ENCODE measurements at places on chromosomes 4 and X.

DNA sequence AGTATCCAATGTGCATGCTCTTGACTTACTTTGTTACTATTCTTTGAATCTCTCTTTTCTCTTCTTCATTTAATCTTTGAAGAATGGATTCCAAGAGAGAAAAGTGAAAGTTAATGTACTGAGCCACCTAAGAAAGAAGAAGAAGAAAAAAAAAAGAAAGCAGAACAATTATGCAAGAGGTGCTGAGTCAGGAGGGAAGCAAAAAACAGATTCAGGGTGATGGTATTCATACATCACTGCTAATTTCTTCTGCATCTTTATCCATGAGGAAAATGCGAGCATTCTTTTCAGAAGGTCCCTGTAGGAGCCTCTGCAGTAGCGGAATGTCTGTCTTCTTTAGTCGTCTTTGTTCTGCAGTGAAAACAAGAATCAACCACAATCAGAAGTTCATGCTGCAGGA, 43.9 kb downstream of the RASSF6 start:
- no peak for DNase-seq

GRCh38 chrX:10016519-10017132, 49.5 kb downstream of the CLDN34 start:
- DNase-seq, result no peak

- peak; percentile 24 for DNase-seq
Measured at GRCh38 chrX:53481816-53482465, 47.8 kb upstream of the HSD17B10 start.

GRCh38 chr4:4608214-4608537, 66.3 kb upstream of the STX18 start:
- no peak for DNase-seq

GRCh38 chrX:40175511-40176350, 78.0 kb upstream of the BCOR start:
- DNase-seq, result peak; percentile 86

Measured in CD8-positive, alpha-beta memory T cell (primary cell).